Tongue (tissue), 3 donors: ENCODE measurements at places on chromosomes 1 and 21.
A peak's percentile ranks its signal among the peaks of the same experiment; 100 is the strongest.

DNA sequence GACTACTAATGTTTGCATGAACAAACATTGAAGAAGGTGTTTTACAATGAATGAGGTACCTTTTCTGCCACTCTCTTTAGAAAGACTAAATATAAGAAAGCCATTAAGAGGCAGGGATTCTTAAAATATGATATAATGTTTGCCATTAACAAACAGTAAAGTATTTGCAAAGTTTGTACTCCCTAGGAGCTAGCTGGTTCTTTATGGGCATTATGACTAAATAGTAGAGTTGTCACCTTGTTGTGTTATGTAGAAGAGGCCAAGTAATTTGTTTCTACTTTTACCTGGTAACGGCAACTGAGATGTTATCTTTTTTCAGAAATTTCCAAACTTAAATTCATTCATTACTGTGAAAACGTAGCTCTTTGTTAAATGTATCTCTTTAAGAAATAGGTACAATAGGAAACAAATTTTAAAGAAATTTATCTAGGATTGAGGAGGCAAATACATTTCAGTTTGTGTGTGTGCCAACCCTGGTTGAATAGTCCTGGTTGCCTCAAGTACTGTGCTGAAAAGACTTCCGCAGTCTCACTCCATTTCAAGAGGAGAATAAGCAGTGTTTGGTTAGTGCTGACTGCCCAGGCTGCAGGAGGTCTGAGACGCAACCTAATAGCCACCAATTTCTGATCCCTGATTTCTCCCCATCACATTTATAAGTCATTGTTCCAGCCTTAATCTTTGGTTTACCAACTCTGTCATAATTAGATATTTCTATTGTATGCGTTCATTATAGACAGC is 52.1 kb downstream of the WDR3 start:
- DNase-seq, result no peak

GRCh38 chr1:115977499-115978258 is 1.4 kb downstream of the SLC22A15 start:
- DNase-seq, result no peak

DNA sequence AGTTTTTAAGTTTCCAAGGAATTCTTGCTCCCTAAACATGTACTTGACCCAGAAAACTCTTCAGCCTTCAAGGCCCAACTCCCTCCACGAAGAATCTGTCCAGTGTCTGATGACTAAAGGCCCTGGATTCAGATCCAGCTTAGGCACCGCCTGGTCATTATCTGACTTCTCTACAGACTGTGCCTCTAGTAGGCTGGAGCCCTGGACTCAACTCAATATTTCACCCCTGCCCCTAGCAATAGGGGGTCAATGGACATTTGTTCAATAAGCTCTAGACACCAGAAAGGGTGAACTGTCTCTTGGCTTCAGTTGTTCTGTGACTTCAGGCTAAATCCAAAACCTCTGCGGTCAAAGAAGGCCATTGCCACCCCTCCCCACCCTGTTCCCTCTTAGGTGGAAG is 34.5 kb downstream of the NUAK2 start:
- DNase-seq, result no peak

DNA sequence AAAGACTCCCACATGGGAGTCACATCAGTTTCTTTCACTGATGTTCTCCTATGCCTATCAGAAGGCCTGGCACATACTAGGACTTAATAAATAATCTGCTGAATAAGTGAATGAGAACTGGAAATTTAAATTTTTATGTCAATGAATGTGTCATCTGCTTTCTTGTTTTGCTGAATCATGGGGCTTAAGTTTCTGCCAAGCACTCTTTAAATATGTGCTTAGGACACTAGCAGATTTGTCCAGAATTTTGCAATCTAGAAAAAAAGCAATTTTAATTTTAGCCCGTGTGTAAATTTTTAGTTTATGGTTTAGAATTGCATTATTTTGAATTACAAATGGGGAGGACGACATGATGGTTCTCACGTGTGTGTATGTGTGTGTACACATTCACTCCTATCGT is 803.1 kb downstream of the USP25 start:
- DNase-seq, result peak; percentile 5

DNA sequence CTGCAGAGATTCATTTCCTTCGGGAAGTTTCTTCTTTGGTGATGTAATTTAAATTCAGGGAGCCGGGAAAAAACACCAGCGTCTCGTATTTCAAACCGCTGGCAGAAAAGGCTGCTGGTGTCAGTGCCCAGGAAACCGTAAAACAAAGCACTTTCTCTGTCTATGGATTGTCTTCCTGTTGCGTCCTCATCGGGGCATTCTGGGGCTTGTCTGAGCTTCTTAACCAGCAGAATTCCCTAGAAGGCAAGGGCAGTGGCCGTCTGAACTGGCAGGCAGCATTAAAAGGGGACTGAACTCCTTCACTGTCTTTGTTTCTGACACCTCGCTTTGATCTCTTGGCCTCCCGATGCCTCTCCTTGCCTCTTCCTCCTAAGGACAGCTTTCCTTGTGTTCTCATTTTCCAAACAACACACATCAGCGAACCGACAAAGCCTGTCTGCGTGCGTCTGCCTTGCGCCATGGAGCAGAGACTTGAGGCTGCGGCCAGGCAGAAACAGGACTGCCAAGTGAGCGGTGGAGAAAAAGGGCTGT is 391.6 kb upstream of the VAMP3 start:
- peak; percentile 75 for DNase-seq

DNA sequence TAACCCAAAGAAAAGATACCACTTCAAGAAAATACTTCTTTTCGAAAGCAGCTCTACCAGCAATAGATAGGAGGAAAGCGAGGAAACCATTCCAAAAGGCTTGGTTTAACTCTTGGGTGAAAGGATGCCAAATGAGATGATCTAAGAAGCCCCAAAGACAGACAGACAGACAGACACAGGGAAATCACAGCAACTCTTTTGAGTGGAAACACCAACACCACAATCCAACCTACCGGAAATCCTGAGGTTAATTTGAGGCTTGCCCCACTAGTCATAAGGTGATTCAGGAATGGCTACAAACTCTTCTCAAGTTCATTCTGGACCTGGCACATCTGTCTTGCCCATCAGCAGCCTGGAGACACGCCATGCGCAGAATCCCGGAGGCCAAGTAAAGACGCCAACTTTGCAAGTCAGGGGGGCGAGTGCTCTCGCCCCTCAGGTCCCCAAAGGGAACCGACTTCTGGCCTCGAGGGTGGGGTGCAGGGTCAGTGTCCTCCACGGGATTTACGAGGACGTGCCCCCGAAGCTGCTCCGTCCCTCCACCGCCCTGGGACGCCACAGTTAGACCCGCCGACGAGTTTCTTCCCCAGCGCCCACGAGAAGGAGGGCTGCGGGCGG is 778 bp downstream of the EVI5 start:
- peak; percentile 75 for DNase-seq

GRCh38 chr1:230818367-230818766 is 50.0 kb downstream of the C1orf198 start:
- peak; percentile 18 for DNase-seq
